ENCODE measurements at places on chromosomes 16 and 17. TPM values are rescaled to one million over a fixed set of nuclear protein-coding genes. Genes with fewer than 3 reads are reported as not detected.

Gene ENPP7
- polyA plus RNA-seq = not detected

Gene SLC16A13
- 1.5 TPM for polyA plus RNA-seq

Gene TNFRSF17
- not detected for polyA plus RNA-seq

Gene TLCD2
- polyA plus RNA-seq = 0.03 TPM
